ENCODE measurements at places on chromosomes 16 and 17. TPM values are rescaled to one million over a fixed set of nuclear protein-coding genes. Genes with fewer than 3 reads are reported as not detected.

GRCh38 chr16:19424478-19424877, 6.8 kb downstream of the TMC5 start:
- DNase-seq, result no peak

DNA sequence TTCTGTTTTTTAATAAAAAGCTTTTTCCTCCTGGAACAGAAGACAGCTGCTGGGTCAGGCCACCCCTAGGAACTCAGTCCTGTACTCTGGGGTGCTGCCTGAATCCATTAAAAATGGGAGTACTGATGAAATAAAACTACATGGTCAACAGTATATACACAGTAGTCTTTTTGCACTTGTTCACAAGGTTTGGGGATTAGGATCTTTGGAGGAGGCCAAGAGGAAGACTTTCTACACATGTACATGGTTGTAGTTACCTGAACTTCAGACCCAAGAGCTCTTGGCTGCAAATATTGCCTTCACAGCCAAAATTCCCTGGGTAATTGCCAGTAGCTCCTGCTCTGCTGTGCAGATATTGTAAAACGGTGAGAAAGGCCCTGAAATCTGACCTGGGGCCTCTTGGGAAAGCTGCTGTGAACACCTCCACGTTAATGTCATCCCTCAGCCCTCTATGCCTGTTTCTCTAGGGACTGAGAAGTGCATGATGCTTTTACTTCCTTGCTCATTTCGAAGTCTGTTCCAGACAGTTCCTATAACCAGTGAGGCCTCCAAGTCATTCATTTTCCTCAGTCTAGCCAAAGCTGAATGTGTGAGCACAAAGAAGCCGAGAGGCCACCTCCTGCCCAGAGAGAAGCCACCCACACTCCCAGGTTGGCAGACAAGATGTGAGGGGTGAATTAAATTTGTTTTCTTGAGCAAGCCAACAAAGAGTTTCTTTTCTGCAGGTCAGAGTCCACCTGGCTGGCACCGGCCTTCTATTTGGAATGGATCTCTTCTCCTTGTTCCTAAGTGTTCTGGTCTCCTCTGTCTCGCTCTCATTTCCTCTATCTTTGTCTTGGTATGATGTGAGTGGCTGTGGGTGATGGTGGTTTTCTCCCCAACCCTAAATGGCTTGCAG, 15.9 kb downstream of the ANKRD40 start:
- peak; percentile 52 for DNase-seq

GRCh38 chr17:21394265-21394664, 18.1 kb downstream of the KCNJ12 start:
- DNase-seq, result no peak

DNA sequence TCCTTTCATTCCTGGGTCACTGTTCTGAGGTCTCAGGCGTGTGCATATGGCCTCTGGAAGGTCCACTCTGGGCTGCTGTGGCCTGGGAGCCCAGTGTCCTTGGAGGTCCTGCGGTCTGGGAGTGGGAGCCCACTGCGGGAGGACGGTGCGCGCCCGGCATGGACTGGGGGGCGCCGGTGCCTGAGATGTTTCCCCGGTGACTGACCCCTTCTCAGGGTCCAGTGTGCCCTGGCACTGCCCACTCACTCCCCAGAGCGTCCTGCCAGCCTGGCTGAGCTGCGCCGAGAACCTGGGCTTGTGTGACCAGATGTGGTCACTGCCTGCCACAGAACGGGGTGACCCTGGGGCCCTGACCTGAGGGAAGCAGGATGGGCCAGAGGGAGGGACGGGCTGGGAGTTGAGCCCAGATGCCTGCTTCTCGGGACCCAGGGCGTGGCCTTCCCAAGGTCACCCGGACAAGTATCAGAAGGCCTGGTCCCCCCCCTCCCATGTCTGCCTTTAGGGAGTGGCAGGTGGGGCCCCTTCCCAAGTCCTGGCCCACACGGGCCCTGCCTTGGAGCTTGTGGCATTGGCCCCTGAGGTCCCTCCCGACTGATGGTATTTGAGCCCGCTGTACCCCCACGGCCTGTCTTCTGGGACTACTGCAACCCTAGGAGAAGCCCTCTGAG, 1.1 kb upstream of the RHBDL1 start:
- no peak for DNase-seq

DNA sequence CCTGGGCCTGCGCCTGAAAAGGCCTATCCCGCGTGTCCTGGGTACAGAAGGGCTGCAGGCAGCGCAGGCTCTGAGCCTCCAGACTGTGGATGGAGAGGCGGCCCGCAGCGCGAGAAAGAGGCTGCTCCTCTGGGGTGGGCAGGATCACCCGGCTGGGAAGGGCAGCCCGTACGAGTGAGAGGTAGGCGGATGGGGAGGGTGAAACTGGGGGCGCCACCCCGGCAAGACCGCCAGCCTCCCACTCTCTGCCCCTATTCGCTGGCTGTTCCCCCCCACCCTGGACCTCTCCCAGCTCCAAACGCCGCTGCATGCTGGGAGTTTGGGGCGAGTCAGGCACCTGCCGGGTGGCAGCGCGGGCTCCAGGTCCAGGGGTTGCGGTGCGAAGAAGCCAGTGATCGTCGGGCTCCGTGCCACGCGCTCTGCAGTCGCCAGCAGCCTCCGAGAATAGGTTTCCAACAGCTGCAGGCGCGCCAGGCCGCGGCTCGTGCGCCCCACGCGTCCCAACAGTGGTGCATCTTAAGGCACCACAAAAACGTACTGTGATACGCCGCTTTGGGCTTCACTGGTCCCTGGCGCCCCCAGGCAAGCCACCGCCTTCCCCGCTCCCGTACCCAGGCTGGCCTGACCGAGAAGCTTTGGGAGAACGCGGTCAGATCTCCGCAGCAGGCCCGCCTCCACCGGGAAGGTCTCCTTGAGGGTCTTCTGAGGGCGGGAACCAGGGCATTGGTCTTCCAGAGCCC, 1.1 kb downstream of the NOXO1 start:
- DNase-seq, result peak; percentile 88

- DNase-seq, result no peak
These were observed 129.5 kb downstream of the SOCS1 start for GRCh38 chr16:11126399-11127054.

- DNase-seq, result no peak
These were observed 7.9 kb upstream of the MRC2 start for GRCh38 chr17:62619417-62620155.

- DNase-seq, result peak; percentile 65
These were observed at the start of gene SCIMP for GRCh38 chr17:5234645-5235576. TSS of gene SCIMP (minus strand) at chr17:5234860. CDS start at chr17:5234755, 105 bp downstream.

DNA sequence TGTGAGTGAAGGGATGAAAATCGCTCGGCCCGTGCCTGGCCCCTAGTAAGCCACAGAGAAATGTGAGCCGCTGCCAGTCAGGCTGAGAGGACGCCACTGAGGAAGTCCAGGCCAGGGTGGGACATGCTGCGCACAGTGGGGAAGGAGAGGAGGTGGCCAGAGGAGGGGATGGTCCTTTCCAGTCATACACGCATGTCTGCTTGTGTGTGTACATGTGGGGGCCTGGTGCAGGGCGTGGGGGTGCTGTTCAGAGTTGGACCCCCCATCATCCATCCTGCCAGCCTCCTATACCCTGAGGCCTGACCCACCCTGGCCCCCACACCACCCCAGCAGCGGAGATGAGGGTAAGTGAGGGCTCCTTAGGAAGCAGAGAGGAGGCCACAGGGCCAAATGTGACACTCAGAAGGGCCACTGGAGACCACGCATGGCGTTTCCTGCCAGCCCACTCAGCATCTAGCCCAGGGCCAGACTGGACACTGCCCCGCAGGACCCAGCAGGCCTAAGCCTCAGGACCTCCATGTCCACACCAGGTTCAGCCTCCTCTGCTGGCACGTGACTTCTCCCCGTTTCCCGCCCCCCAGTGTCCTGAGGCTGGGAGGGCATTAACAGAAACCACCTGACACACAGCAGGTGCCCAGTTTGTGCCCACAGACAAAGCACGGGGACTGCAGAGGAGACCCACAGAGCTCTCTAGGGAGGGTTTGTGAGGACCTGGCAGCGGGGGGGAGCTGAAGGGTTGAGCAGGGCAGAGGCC, 7.0 kb downstream of the DOC2A start:
- DNase-seq, result no peak

- DNase-seq, result no peak
These were observed 122.2 kb downstream of the SMG6 start for GRCh38 chr17:2181206-2181896.

- no peak for DNase-seq
These were observed 1.4 kb downstream of the MMD start for GRCh38 chr17:55420067-55420775.

- DNase-seq, result no peak
These were observed 29.8 kb upstream of the PLLP start for GRCh38 chr16:57314161-57314785.

DNA sequence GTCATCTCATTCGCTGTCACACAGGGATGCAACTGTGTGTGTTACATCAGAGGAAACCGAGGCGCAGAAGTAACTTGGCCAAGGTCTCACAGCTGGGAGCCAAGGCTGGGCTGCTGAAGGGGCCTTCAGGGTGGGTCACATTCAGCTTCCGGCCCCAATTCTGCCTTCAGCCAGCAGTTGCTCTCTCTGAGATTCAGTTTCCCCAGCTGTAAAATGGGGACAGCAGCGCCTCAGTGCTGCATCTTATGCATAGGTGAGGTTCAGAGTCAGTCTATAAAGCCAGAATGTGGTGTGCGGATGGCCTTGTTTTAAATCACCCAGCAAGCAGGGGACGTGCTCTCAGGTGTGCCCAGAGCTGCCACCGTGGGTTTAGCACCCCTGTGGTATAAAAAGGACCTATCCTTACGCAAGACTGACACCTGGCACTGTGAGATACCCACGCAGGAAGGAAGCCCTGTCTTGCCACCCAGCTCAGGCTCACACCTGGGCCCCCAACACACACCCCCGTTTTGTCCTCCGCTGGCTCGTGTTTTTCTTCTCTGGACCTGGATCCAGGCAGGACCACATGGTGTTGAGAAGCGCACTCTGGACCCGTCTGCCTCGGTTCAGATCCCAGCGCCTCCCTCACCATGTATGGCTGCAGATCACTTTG, 94.6 kb upstream of the GSE1 start:
- no peak for DNase-seq

- DNase-seq, result no peak
These were observed 807.1 kb downstream of the KCNJ2 start for GRCh38 chr17:70976447-70976846.

DNA sequence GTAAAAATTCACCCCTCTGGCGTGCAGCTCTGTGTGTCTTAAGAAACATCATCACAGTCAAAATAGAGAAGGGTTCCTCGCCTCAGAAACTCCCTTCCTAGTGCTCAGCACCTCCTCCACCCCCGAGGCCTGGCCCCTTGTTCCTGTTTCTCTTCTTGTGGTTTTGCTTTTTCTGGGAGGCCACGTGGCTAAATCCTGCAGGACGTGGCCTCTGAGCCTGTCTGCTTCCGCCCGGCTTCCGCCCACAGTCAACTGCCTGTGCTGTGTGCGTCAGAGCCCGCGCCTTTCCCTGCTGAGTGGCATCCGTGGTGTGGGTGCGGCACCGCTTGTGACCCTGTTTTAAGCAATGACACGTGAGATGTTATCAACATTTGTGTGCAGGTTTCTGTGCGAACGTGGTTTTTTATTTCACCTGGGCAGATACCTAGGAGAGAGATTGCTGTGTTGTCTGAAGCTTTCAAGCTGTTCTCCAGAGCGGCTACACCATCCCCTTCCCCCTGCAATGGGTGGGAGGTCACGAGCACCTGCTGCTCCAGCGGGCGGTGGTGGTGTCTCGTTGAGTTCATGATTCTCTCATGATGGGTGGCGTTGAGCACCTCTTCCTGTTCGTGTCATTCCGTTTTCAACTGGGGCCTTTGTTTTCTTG, 21.7 kb downstream of the ACSF3 start:
- peak; percentile 91 for DNase-seq

- DNase-seq, result peak; percentile 56
These were observed 240.0 kb downstream of the C16orf95 start for GRCh38 chr16:87076950-87077749.

GRCh38 chr16:10642964-10643363, 51.8 kb downstream of the TEKT5 start:
- DNase-seq, result no peak

DNA sequence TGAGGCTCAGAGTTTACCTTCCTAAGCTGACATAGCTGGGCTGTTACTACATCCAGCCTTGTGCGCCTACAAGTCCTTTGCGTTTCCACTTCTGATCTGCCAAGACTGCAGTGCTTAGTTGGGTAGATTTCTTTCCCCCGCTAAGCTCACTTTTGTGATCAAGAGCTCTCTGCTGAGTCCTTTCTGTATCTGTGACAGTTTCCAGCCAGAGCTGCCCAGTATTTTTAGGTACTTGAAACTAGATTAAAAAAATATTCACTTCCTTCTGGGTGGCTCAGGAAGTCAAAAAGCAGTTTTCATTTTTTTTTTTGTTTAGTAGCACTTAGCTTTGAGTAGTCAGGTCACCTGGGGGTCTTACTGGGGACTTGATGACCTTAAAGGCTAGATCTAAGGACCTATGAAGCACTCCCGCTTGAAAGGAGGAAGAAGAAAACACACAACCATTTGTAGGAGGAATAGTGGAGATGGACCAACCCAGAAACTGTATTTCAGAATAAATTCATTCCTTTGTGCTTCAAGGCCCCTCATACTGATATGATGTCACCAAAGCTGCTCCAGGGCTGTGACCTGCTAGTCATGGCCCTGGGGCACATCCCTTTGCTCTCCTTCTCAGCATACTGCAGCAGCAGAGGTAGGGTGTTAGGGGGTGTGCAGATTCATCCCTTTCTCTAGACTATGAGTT, 75.6 kb upstream of the HNF1B start:
- DNase-seq, result no peak

GRCh38 chr17:6623941-6624340, 16.6 kb downstream of the KIAA0753 start:
- no peak for DNase-seq

DNA sequence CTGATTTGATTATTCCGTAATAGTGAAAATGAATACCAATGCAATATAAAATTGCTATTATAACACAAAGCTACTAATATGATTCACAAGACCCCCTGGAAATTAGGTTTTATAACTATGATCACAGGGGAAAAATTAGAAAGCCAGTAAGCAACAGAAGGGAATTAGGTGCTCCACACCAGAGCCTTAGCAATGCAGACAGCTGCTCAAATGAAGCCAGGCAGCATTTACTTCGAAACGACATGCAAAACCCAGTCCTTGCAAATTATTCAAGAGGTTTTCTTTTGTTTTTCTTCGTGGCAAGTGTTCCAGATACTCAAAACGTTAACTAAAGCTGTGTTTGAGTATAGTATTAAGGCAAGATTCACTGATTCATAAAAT, 47.9 kb downstream of the TOX3 start:
- no peak for DNase-seq

DNA sequence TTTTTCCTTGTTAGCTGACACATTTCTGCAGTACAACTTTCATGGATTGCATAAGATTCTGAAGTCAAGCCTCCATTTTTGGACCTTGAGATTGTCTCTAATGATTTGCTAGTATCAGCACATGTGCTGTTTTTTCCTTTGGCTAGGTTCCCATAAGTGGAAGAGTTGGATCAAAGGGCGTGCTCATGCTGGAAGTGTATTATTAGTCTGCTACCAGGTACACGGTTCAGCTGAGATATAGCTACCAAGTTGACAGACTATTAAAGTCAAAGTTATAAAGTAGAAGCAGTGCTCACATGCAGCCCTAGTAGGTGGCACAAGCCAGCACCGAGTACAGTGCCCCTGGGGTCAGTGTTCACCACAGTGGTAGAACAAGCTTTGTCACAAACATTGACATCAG, 3.2 kb downstream of the FAHD1 start:
- no peak for DNase-seq

XAF1 gene
- 24.3 TPM for total RNA-seq

TTLL6 gene
- 1.6 TPM for total RNA-seq

TMC7 gene
- total RNA-seq, result 11.5 TPM

KRT15 gene
- total RNA-seq, result 14.9 TPM

NPIPA3 gene
- 4.1 TPM for total RNA-seq

TMEM220 gene
- total RNA-seq, result 1.4 TPM

DRC7 gene
- 1.2 TPM for total RNA-seq

MYH13 gene
- total RNA-seq, result not detected

CRYM gene
- total RNA-seq, result 2.0 TPM

SOST gene
- not detected for total RNA-seq
